Stimulated activated CD4-positive, alpha-beta T cell treated with anti-CD3 and anti-CD28 coated beads, Interleukin-1b, Interleukin-23, amount 100 ng/mL, for 1 hour (primary cell): ENCODE measurements at places on chromosomes 7 and 10.

- DNase-seq, result no peak
Measured at GRCh38 chr10:75497997-75498883, 66.8 kb downstream of the LRMDA start.

GRCh38 chr7:151800861-151801260, 76.1 kb downstream of the PRKAG2 start:
- no peak for DNase-seq

GRCh38 chr7:128021366-128021765, 9.9 kb downstream of the LRRC4 start:
- DNase-seq, result no peak

DNA sequence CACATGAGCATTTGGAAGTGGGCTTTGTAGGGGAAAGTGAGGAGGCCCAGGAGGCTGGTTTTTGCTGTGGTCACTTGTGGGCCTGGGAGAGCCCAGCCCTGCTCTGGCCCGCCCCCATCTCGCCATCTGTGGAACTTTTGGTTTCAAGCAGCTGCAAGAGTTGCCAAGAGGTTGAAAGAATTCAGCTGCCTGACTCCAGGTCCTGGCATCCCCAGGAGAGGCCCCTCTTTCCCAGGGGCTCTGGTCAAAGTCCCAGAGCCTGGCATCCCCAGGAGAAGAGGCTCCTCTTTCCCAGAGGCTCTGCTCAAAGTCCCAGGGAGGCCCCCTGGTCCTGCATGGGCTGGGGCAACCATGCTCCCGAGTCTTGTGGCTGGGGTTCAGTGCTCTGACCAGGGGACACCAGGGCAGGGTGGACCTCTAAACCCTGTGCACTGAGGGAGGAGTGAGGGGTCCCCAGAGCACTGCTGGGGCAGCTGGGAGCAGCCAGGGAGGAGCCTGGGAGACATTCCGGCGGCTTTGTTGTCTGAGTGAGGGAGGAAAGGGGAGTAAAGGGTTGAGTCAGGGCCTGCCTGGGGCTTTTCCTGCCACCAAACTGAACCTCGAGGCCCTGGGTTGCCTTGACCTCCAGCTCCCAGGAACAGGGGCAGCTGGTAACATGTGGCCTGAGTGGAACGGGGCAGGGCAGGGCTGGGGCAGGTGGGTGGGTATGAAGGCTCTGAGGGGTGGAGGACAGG, 27.7 kb upstream of the CSGALNACT2 start:
- DNase-seq, result no peak

- no peak for DNase-seq
Measured at GRCh38 chr7:23196306-23196705, 14.5 kb downstream of the NUP42 start.

DNA sequence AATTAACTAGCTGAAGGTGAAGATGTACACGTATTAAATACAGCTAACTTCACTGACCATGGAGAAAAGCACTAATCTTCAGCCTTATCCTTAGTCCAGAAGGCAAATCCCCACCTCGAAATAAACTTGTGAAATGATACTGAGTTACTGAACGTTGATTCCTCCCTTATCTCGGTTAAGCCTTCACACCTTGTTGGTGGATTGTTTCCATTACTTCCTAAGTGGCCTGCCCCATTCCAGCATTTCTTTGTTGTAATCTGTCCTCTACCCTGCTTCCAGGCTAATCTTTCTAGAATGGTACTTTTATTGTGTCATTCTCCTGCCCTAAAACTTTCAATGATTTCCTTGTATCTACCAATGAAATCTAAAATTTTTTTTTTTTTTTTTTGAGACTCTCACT, 68.6 kb downstream of the BUB3 start:
- DNase-seq, result no peak

DNA sequence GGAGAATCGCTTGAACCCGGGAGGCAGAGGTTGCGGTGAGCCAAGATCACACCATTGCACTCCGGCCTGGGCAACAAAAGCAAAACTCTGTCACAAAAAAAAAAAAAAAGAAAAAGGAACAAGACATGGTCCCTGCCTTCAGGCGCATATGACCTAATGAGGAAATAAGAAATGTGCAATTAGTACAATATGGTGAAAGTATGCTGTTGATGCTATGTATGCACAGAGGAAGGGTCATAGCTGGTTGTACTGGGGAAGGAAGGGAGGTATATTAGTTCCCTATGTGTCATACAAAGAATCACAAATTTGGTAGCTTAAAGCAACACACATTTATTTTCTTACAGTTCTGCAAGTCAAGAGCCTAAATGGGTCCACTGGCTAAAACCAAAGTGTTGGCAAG, 97.8 kb upstream of the MPP7 start:
- no peak for DNase-seq

DNA sequence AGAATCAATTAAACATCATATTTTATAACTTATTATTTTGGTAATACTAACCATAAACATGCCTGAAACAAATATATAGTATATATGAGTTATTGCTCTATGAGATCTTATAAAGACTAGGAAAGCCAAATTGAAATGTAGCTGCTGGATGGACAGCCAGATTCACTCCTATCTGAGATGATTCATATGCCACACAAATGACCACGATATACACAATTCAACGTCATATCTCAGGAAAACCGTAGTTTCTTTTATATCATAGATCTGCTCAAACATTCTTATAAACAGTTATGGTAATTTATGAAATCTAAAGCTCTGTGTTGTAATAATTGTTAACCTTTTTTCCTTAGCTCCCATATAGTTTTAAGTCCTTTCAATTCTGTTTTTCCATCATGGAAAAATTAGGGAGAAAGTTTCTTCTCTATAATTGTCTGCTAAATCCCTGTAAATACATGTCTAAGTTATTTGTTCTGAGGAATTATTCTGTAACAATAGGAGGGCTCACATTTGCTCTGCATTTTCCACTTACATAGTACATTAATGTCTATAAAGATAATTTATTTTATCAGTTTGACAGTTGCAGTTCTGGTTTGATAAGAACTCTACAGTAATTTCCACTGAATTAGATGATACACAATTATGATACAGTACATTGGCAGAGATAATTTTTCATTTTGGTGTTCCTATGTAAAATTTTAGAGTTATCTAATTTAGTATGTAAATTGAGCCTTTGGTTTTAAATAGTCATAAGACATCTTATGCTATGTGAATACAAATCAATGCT, 42.7 kb downstream of the GNAT3 start:
- no peak for DNase-seq

DNA sequence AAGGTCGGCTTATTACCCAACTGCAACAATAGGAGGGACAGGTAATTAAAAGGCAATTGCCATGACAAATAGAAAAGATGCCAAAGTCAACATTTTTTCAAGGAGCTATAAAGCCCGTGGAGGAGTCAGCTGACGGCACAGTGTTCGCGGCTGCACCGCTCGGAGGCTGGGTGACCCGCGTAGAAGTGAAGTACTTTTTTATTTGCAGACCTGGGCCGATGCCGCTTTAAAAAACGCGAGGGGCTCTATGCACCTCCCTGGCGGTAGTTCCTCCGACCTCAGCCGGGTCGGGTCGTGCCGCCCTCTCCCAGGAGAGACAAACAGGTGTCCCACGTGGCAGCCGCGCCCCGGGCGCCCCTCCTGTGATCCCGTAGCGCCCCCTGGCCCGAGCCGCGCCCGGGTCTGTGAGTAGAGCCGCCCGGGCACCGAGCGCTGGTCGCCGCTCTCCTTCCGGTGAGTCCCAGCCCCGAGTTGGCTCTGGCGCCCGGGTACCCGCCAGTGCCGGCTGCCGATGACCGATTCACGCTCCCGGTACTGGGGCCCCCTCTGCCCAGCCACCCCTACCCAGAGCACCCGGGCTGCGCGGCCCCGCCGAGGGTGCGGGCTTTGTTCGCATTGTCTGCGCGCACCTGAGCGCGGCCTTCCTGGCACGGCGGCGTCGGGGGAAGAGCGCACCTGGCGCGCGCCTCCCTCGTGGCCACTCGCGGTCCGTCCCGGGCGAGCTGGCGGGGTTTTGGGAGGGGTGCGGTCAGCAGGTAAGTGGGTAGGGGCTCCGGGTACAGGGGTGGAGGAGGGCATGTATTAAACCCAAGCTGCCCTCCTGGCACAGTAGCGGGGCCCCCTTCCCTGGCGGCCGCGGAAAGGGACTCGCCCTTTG, at the start of gene VWA2:
VWA2 (plus strand) TSS at position 138 of the 877 bp plus-strand sequence. CDS start 9,460 bp downstream, outside the sequence.
- DNase-seq, result no peak

- DNase-seq, result no peak
Measured at GRCh38 chr7:2331707-2332106, 17.5 kb upstream of the SNX8 start.

DNA sequence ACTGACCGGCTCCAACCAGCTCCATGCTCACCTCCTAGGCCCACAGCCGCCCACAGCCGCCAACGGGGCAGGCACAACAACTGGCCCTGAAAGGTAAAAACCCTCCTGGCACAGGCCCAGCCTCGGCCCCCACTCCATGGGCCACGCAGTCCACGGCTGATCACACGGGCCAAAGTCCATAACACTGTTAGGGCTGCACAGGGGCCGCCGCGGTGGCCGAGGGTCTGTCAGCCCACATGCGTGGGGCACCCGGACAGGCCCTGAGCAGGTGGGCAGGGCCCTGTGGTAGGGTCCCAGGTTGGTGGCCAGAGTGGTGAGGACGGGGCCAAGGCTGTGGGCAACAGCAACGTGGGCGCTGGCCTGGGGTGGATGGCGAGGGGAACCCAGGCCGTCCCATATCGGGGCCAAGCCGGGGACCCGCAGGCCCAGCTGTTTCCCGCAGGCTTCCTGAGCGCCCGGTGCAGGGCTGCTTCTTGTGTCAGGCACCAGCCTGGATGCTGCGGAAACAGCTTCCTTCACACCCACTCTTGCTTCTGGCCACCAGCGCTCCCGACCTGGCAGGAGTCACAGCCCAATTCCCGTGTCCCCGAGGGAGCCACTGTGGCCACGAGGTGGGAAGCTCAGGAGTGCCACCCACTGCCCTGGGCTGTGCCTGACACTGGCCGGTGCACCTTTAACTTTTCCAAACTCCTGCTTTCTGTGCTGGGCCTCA, 29.2 kb downstream of the CYP2W1 start:
- no peak for DNase-seq

DNA sequence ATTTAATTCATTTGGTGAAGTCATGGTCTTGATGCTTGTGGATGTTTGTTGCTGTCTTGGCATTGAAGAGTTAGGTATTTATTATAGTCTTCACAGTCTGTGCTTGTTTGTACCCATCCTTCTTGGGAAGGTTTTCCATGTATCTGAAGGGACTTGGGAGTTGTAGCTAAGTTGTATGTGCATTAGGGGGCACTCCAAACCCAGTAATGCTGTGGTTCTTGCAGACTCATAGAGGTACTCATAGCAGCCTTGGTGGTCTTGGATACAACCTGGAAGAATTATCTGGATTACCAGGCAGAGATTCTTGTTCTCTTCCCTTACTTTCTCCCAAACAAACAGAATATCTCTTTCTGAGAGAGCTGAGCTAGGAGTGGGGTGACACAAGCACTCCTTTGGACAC, 93.2 kb downstream of the ADCYAP1R1 start:
- DNase-seq, result no peak

DNA sequence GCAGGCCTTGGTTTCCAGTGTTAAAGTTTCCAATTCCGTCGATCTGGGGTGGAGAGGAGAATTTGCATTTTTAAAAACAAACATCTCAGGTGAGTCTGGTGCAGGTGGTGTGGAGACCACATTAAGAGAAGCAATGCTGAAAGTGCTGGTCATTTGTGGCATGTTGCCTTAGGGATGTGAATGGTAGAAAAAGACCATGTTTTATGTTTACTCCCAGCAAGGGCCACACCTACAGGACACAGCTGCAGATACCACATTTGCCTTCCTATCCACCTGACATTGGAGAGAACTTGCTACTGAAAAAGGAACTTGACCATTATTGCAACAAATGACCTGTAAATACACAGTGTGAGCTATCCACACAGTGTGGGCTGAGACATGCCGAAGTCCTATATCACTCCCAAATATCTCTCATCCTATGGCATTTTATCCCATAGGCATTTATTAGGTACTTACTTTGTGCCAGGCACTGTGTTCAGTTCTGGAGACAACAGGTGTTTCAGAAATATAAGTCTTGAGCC, 183.1 kb downstream of the NRP1 start:
- DNase-seq, result no peak

DNA sequence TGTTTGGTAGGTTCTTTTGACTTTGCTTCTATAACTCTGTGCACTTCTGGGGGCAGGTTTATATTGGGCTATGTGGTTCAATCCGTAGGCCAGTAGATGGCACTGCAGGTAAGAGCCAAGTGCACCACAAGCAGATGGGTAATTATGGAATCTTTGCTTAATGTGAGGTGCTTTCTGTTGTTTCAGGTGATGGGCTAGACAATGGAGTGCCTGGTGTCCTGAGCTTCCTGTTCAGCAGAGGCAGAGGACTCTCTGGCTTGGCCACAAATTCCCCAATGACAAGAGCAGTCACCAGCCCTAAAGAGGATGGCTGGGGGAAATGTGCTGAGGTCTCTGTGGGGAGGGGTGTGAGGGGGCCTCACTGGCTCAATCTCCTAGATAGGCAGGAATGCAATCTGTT, 455.0 kb downstream of the CCSER2 start:
- no peak for DNase-seq

DNA sequence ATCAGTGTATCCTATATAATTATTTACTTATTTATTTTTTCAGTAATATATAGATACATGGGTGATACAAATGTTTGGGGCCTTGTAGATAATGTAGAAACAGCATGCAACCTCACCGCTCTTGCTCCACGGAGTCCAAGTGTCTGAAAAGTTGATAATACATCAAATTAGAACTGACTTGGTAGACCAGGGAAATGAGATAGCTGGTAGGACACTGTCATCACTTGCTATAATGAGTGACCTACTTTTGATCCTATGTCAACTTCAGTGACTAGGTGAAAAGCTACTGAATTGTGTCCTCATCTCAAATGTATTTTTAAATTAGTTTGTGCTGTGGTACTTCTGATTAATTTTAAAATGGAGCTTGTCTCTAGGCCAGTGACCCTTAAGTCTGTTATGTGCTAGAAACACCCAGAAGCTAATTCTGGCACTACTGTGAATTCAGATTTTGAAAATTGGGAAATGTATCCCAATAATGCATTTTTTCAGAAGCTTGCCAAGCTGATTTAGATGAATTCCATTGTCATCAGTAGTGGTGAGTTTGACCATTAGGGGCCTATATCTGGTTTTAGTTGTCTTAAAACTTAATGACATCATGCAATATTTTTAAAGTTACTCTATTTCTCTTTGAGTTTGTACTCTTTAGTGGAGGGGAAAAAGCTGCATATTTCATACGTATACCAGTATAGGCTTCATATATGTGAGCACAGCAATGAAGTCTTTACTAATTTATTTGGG, 17.4 kb downstream of the CDK1 start:
- DNase-seq, result no peak

- DNase-seq, result no peak
Measured at GRCh38 chr10:117226813-117227451, 14.0 kb upstream of the SLC18A2 start.

GRCh38 chr7:6012355-6013104, 3.5 kb downstream of the AIMP2 start:
- no peak for DNase-seq

GRCh38 chr10:80506836-80507487, 30.7 kb upstream of the SH2D4B start:
- DNase-seq, result no peak
